DMS153 (cell line): ENCODE measurements at places on chromosomes 4 and X.

- no peak for DNase-seq
These were observed 5.3 kb upstream of the PDLIM3 start for GRCh38 chr4:185540487-185541120.

DNA sequence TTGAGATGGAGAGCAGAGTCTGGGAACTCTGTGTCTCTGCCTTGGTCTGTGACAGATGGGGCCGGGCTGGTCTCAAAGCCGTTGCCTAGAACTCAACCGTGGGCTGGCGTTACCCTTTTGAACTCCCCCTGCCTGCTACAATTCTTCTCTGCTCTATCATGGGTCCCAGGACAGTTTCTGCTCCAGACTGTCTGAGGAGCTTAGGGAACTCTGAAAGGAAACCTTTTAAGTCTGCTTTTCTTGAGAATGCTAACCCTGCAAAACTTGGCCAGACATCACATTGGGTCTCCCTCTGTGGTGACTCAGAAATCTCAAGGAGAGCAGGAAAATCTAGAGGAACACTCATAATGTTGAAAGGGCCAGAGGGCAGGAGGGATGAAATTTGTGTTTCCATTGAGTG is 240.6 kb downstream of the CBR4 start:
- DNase-seq, result no peak

GRCh38 chr4:96946552-96946951 is 1106.7 kb downstream of the PDHA2 start:
- no peak for DNase-seq

GRCh38 chr4:174537634-174538033 is 15.3 kb upstream of the HPGD start:
- no peak for DNase-seq

DNA sequence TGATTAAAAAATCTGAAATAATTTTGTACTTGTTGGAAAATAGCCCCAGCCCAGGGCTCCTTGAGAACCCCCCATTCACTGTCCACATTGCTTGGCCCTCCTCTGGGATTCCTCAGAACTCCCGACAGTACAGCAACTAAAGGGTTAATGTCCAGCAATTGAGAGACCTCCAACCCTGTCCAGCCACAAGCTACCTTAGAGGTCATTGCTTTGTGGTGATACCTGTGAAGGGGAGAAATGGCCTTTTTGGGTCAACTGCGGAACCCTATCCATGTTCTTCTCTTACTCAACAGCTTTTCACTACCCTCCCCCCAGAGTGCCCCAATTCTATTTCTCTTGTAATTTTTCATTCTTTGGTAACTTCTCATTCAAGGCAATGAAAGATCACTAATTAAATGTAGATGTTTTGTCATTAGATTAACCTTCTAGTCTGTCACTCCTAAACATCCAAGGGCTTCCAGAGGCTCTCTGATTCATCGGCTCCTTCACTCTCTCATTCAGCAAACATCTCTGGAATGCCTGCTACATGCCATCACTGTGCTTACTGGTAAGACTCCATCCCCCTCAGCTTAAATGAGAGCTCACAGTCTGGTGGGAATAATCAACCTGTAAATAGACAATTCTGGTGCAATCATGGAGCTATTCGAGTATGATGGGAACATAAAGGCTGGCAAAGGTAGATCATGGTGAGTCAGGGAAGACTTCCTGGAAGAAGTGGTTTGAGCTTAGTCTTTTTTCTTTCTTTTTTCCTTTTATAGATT is 241.4 kb upstream of the PGRMC2 start:
- no peak for DNase-seq

GRCh38 chr4:76712564-76712963 is 185.4 kb downstream of the SOWAHB start:
- no peak for DNase-seq

DNA sequence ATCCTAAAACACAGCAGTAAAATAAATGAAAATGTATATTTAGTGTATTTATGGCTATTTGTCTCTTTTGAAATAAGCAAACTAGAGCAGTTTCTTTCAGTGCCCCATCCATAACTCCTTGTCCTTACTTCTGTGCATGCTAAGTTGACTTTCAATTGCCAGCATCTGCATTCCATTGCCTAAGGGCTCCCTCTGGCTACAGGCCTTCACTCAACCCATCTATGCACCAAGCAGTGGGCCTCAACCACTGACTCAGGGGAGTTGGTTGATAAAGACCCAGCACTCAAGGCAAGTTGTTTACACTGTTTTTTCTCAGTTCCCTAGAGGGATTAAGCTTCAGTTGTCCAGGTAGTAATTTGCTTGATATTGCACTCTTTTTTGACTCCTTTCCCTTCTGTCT is 265.7 kb downstream of the IQCM start:
- DNase-seq, result no peak

GRCh38 chr4:129233691-129234090 is 137.7 kb downstream of the C4orf33 start:
- DNase-seq, result peak; percentile 14

- no peak for DNase-seq
These were observed 47.0 kb downstream of the THAP9 start for GRCh38 chr4:82947498-82947897.

DNA sequence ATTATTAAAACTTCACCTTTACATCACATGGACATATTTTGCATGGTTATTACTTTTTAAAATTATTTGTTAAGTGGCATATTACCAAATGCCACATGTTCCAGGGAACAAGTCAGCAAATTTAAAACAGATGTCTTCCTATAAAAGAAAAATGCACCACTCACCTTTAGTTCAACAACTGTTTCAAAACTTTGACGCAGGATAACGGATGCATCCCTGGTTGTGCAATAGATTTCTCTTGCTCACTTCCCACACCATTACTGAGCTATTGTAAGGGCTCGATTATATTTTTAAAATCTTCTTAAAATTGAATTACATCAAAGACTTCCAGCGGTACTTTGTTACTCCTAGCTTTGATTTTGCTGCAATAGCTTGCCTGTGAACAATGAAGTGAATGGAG is 93.0 kb upstream of the ARHGAP24 start:
- DNase-seq, result no peak

DNA sequence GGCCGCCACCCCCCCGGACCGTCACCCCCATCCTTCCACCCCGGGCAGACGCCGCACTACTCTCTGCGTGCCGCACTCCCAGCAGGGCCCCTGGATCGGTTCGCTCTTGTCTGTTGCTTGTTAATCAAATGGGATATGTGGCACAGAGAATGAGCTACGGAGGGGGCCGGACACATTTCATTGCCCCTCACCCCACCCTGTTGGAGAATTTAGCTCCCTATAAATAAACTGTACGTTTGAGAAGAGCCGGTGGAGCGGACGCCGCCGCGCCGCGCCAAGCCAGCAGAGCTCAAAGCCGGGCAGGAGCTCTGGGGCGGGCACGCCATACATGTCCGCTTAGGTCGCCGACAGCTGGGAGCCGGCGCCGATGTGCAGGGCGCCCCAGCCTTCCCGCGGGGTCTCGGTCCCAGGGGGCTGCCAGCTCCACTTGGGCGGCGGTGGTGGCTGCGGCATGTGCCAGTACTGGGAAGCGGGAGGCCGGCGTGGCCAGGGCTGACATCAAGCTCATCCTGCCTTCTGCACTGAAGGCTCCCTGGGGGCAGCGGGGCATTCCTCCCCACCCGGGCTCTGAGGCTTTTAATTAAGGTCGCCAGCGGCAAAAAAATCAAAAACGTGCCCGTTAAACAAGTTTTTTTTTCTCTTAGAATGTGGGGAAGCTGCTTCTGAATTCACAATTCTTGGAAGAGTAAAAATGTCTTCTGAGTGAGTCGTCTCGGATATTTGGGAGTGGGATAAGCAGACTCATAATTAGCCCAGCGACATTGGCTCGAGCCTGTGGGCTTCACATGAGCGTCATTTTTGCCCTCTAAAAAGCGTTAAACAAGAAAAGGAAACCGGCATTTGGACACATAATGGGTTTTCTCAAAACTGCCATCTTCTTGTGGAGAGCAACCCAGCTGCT is 1.1 kb upstream of the PCDH19 start:
- DNase-seq, result no peak

- no peak for DNase-seq
These were observed 1051.4 kb upstream of the PRKX start for GRCh38 chrX:4764888-4765287.

GRCh38 chr4:125940426-125940825 is 625.7 kb downstream of the FAT4 start:
- no peak for DNase-seq

GRCh38 chr4:110669663-110670062 is 46.8 kb upstream of the PITX2 start:
- DNase-seq, result no peak

DNA sequence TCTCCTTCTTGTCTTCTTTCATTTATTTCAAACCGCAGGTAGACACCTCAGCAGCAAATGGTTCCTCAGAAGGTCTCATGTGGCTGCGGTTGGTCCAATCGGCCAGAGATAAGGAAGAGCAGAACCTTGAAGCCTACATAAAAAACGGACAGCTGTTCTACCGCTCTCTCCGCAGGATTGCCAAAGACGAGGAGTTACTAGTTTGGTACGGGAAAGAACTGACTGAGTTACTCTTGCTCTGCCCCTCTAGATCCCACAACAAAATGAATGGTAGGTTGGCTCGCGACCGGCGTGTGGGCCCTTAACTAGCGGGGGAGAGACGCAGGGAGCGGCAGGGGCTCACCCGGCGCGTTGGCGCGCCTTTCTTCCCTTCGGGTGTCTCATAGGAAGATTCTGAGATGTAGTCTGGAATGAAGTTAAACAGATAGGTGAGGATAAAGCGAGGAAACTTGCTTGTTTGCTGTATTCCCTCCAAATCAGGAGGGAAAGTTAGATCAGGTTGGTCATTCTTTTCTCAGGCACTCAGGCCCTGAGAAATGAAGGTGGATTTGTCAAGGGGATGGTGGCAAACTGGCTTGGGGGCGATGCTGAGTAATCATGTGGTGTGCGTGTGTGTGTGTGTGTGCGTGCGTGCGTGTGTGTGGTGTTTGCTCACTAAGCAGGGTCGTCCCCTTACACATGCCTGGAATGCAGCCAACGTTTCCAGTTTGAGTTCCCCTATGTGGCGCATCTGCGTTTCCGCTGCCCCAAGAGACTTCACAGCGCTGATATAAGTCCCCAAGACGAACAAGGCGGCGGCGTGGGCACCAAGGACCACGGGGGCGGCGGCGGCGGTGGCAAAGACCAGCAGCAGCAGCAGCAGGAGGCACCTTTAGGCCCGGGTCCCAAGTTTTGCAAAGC is 4.2 kb downstream of the PRDM8 start:
- DNase-seq, result peak; percentile 56

DNA sequence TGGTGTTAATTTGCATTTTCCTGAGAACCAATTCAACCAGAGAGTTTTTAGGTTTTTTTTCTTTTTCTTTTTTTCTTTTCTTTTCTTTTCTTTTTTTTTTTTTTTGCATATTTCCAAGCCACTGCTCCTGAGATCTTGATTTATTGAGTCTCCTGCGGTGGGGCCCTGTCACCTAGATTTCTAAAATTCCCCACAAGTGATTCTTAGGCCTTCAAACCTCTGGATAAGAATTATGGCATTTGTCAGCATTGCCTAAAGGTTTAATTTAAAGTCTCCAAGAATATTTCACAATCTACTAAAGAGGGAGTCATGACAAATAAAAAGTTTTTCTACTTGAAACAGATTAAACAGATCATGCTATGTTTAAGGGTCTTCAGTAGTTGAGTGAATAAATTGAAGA is 84.9 kb downstream of the GAB1 start:
- no peak for DNase-seq

DNA sequence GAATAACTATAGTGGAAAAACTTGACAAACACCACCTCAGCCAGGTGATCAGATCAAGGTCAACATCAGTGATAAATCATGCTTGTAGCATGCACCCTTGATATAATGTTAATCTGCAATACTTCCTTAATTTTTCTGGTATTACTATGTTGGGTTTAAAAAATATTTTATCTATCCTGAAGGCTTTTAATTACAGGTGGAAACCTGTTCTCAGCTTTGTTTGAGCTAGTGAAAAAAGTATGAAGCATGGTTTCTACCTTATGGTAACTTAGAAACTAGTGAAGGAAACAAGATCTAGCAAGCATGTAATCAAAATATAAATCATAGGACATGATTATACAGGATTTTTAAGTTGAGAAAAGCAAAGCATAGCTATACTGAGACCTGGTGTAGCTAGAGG is 26.6 kb downstream of the MAOA start:
- DNase-seq, result no peak

- DNase-seq, result no peak
These were observed 85.9 kb upstream of the FAM47A start for GRCh38 chrX:34218063-34218462.

- no peak for DNase-seq
These were observed 303.0 kb upstream of the PRPS2 start for GRCh38 chrX:12488220-12488619.

GRCh38 chr4:85867271-85867670 is 392.3 kb downstream of the ARHGAP24 start:
- DNase-seq, result no peak

GRCh38 chr4:21512353-21512752 is 436.2 kb downstream of the KCNIP4 start:
- DNase-seq, result no peak

- no peak for DNase-seq
These were observed 47.7 kb upstream of the SYTL5 start for GRCh38 chrX:37958525-37959211.

DNA sequence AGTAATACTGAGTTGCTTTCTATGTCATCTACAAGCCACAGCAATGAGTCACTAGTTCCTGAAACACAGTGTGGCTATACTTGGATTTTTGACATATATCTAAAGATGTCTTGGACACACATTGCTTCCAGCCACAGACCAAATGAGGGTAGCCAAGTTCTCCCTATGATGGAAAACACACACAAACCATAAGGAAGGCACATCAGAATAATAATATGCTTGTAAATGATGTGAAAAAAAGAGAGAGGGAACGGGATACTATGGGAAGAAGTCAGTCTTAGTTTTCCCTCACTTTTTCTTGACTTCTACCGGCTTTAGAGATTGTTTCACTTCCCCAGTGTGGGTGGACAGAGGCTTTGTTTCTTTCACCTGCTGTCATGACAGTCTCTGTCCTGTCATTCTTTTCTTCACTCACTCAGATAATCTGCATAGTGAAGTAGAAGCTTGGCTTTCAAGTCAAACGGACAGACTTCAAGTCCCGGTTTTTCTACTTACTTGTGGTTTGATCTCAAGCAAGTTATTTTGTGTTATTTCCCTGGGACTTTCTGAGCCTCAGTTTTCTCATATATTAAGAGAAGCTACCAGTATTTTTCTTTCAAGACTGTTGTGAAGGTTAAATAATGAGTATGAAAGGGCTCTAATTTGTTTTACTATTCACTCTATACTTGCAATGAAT is 34.7 kb downstream of the P2RY10 start:
- DNase-seq, result no peak

- no peak for DNase-seq
These were observed 244.2 kb downstream of the FSTL5 start for GRCh38 chr4:161919442-161920220.

GRCh38 chr4:48205107-48205506 is 64.5 kb downstream of the TEC start:
- DNase-seq, result no peak

DNA sequence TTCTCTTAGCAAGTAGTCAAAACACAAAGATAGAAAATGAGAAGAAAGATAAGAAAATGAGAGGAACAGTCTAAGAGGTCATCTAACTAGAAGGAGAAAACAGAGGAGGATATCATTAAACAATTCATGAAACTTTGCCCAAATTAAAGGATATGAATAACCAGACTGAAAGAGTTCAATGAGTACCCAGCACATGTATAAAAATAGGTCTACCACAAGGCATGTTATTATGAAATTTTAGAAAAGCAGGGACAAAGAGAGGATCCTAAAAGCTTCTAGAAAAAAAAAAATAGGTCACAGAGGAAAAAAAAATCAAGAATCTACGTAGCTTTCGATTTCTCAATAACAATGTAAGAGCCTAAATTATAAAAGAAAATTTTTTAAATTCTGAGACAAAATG is 118.5 kb downstream of the WDFY3 start:
- no peak for DNase-seq
